ENCODE measurements at places on chromosomes 2 and 18.

DNA sequence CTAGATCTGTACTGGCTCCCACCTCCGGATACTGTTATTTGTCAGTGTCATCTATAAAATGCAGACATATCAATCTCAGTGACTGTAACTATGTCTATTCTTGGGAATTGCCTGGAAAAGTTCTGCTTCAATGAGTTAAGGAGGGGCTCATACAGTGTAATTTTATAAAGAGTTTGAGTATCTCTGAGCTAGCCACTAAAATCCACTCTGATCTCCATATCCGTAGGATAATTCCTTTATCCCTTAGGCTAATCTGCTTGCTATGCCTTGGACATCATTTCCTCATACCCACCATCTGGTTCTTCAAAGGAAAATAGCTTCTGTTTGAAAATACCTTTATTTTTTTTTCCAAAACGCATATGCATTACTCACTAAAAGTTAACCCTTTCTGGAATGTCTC is 863.2 kb downstream of the SUCLG1 start:
- no peak for DNase-seq

GRCh38 chr2:101164021-101164420 is 12.8 kb upstream of the TBC1D8 start:
- DNase-seq: no peak

- DNase-seq: no peak
These were observed 507.5 kb downstream of the SLC4A3 start for GRCh38 chr2:220134756-220135534.

GRCh38 chr2:190405995-190406394 is 2.2 kb upstream of the MFSD6 start:
- DNase-seq: no peak

DNA sequence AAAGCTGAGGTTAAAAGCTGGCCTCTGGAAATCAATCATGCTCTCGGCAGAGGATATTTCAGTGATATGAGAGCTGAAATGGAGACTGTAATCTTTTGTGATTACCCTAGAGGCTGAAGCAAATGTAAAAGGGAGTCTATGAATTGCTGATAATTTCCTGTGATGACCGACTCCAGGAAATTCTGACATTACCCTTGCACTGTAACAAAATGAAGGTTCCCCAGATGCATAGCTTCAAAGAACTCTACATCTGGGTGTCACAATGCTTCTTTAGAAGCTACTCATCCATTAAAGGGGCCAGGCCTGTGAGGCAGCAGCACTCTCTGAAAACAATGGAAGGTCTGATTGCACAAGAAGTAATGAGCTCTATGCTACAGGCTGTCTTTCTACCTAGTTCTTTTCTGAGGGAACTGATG is 268.2 kb upstream of the SESTD1 start:
- no peak for DNase-seq

DNA sequence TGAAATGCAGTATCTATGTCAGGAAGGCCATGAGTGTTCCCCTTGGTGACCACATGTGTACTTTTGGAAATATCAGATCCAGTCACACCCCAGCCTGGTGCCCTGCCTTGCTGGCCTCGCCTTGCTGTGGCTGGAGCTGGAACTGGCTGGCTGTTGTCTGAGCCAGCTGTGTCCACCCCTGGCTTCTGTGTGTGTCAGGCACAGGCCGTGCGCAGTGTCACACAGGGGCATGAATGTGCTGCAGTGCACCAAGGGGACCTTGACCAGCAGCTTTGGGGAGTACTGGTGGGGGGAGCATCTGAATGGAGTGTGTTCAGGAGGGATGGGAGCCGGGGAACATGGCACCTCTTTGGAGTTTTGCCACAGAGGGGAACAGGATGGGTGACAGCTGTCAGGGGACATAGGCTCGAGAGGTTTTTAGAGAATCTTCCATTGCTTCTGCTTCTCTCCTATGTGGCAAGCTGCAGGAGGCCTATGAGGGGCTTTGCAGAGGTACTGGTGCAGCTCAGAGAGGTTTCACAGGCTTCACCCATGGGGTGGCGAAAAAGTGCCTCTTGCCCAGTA is 44.7 kb upstream of the FAHD2A start:
- DNase-seq: no peak

DNA sequence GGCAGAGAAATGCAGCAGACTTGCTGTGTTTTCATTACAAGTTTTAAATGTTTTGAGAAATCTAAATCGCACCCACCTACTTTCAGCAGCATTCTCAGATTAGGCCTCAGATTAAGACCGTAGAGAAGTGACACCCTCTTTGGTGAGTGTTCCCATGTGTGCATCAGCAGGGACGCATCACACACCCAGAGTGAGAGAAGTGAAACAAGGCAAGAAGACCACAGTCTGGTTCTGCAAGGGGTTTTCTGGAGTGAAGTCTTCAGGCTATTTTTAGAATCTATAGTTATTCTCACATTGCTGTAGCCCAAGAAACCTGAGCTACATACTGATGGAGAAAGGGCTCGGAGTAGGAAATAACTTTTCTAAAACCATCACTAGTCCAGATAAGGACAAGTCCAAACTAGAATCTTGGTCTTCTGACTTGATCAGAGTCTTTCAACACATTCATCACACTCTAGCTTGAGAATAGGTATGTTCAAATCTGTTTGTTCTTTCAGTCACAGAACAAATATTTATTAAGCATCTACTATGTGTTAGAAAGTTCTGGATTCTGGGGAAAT is 1216.6 kb upstream of the PIK3C3 start:
- DNase-seq: no peak

GRCh38 chr2:11963966-11964365 is 217.5 kb downstream of the LPIN1 start:
- no peak for DNase-seq

GRCh38 chr2:238926761-238927611 is 79.1 kb downstream of the TWIST2 start:
- no peak for DNase-seq

DNA sequence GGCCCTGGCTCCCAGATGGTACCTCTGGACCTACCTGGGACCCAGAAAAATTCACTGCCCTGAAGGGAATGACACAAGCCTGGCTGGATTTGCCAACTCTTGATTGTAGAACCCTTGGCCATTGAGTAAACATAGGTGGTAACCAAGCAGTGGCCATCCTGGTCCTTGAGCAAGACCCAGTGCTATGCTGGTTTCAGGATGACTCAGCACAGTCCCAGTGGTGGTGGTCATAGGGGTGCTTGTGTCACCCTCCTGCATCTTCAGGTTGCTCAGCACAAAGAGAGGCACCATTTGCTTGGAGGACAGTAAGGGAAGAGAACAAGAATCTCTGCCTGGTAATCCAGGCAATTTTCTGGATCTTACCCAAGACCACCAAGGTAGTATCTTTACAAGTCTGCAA is 52.9 kb downstream of the UPP2 start:
- no peak for DNase-seq

DNA sequence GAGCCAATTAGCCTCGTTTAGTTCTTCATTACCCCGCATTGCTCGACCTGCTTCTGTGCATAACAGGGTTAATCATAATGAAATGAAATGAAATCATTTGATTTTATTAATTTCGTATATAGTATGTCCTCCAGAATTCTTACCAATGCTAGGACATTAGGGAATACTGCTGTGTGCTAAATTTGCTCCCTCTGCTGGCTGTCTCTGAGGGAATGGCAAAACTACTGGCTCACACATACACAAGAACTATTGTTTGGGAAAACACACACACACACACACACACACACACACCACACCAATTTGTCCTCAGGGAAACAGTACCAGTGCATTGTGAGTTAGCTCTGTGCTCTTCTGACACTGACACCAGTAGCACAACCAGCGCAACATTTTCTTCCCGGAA is 273.3 kb upstream of the TCF4 start:
- DNase-seq: no peak

GRCh38 chr2:182366628-182367027 is 60.2 kb downstream of the PDE1A start:
- DNase-seq: peak; percentile 27

GRCh38 chr2:236254674-236255073 is 9.5 kb downstream of the ASB18 start:
- no peak for DNase-seq

DNA sequence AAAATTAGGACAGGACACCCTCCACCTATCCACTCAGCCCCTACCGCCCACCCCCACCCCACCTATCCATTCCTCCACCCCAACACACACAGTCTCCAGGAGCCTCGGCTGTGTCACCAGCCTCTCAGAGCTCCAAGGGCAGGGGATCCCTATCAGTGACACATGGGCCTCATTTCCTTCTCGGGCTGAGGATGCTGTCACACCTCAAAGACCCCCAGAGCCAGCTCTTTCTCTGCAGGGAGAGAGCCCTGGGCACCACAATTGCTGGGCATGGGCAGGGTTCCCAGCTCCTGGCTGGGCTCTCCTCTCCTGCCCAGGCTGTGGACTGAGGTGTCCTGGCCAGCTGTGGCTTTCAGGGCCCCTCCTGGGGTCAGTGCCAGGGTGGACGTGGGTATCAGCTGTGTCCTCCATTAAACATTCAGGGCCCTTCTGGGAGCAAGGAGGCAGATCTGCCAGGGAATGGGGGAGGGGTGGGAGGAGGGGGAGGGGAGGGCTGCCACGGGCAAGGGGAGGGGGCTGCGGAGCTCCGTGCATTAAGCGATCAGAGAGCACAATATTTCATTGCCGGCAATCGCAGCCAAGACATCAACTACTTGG is 14.3 kb upstream of the ECEL1 start:
- no peak for DNase-seq

- peak; percentile 55 for DNase-seq
These were observed 32.8 kb downstream of the RFX8 start for GRCh38 chr2:101442042-101442666.

- DNase-seq: no peak
These were observed 1.7 kb upstream of the NETO1 start for GRCh38 chr18:72869226-72870185.

GRCh38 chr2:242047963-242048362 is 178.4 kb downstream of the RTP5 start:
- DNase-seq: no peak

DNA sequence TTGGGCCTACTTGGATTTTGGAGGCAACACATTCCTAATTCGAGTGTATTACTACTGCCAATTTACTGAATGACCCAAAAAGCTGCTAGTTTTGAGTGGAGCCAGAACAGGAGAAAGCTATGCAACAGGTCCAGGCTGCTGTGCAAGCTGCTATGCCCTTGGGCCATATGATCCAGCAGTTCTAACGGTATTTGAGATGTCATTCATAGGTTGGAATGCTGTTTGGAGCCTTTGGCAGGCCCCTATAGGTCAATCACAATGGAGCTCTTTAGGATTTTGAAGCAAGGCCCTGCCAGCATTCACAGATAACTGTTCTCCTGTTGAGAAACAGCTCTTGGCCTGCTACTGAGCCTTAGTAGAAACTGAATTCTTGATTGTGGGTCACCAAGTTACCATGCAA is 368.7 kb downstream of the CDH19 start:
- no peak for DNase-seq

GRCh38 chr2:284896-285492 is 2.9 kb downstream of the ALKAL2 start:
- no peak for DNase-seq

DNA sequence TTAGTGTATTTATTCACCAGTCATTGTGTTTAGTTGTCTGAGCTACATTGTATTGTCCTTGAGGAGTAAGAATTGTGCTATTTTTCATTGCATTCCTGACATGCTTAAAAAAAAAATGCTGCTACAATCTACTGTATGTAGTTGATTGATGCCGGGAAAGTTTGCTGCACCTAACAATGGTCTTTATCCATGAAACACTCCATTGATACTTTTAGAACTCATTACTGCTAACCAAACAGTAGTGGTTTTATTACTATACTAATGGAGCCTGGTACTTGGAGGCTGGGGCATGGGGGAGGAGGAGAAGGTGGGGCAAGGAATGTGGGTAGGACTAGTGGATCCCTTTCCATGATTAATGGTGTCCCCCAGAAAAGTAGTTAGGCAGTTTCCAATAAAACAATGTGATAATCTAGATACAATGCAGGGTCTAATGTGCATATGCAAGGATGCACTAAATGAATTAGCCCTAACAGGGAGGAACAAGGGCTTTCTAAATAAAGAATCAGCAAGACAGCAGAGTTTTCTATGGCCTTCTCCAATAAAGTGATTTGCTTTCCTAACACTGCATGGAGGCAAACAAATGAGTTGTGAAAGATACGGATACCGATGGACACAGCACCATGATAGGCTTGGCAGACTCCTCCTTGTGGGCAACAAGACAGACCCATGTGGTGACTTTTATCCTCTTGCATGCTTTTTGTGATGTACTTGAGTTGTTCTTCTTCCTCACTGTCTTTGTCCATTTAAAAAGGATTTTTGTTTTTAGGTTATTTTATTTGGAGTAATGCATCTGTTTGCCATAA is 78.5 kb downstream of the FMNL2 start:
- DNase-seq: no peak

DNA sequence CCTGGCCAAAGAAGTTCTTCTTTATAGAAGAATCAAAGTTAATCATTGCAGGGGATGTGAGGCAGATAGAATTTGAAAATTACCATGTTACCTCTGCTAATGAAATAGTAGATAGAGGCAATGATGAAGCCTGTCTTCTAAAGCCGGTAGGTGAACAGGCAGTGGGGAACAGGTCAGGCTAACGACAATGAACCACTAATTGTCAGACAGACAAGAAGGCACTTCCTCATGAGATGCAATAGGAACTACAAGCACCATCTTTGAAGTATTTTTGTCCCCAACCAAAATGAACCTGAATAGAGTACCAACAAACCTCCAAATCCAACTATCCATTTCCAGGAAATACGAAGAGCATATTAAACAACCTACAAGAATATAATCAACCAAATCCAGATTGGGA is 41.6 kb upstream of the RAB31 start:
- DNase-seq: no peak

DNA sequence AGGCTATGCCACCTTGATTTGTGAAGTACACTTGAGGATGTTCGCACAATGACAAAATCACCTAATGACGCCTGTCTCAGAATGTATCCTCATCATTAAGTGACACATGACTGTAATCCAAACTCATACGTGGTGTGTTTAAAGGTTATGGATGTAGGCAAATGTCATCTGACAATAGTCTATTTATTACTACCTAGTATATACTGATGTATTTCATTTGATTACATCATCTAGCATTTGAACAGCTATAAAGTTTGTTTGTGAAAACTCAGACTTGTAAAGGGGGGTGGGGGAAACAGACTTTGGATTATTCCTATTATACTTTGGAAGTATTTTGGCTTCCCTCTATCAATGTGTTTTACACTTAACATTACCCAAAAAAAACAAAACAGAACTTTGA is 129.9 kb downstream of the TANC1 start:
- no peak for DNase-seq

DNA sequence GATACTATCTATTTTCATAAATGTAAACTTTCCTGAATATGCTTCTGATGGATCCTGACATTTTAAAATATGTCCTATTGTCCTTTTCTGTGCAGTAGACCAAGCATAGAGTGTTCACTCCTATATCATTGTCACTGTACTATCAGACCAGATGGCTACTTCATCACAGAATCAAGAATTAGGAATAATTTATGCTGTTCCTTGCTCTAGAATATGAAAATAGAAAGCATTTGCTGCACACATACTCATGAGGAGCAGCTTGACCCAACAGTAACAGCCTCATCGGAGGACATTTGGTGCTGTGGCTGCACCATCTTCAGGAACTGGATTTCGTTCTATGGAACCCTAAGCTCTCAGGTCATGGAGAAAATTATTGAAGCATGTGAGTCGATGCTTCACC is 468.9 kb upstream of the HNRNPA3 start:
- no peak for DNase-seq

- DNase-seq: no peak
These were observed 28.1 kb downstream of the MAP4K4 start for GRCh38 chr2:101725515-101726192.

All from AG08395 (cell line).